ENCODE measurements at places on chromosomes 3 and 15. TPM values are rescaled to one million over a fixed set of nuclear protein-coding genes. Genes with fewer than 3 reads are reported as not detected.

CDC25A gene
- total RNA-seq = 0.83 TPM

EFCAB12 gene
- total RNA-seq = not detected

ACKR4 gene
- total RNA-seq = 2.9 TPM

SERINC4 gene
- 0.19 TPM for total RNA-seq

MYH15 gene
- total RNA-seq = 0.13 TPM

PHLDB2 gene
- 122 TPM for total RNA-seq

ZNF660 gene
- total RNA-seq = 0.73 TPM

KLHL6 gene
- total RNA-seq = 0.65 TPM

POLR2H gene
- total RNA-seq = 19.9 TPM

RFTN1 gene
- 25.8 TPM for total RNA-seq

ITIH1 gene
- not detected for total RNA-seq

DOCK3 gene
- 3.6 TPM for total RNA-seq

GRCh38 chr3:153970741-153971347, 150.3 kb upstream of the ARHGEF26 start:
- no peak for DNase-seq

DNA sequence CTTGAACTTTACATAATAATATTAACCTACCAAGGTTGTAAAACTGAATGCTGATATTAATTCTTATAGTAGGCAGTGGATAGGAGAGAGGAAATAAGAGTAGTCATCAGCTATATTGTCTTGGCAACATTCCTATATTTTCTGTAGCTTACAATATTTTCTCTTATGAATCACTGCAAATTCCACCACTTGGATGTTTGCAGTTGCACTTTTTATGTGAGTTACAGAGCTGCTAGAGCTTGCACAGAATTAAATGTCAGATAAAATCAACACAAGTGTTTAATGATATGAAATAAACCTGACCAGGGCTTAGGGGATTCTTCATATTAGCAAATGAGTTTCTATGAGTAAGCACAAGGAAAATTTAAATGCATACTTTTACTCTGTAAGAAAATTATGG, 1710.1 kb downstream of the SI start:
- DNase-seq = no peak

DNA sequence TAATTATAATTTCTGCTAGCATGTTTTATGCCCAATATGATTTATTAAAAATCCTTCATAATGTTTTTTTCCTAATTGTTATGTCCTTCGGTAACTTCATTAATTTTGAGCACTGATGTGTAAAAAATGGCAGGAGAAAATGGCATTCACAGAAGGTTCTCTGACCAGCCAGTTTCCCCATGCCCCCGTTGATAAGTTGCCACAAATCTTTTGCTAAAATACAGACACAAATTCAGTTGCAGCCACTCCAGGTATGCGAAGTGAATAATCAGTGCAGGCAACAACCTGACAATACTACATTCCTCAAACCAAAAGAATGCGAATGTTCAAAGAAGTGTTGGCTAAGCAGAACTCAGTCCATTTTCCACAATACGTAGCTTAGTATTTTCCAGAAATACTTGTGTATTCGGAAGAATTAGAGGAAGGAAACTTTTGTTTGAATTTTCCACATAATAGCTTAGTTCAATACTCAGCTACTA, 32.7 kb downstream of the CHL1 start:
- DNase-seq = no peak

- no peak for DNase-seq
Measured at GRCh38 chr3:61111825-61112224, 139.4 kb downstream of the FHIT start.

GRCh38 chr3:167976516-167977361, 119.0 kb downstream of the GOLIM4 start:
- no peak for DNase-seq

DNA sequence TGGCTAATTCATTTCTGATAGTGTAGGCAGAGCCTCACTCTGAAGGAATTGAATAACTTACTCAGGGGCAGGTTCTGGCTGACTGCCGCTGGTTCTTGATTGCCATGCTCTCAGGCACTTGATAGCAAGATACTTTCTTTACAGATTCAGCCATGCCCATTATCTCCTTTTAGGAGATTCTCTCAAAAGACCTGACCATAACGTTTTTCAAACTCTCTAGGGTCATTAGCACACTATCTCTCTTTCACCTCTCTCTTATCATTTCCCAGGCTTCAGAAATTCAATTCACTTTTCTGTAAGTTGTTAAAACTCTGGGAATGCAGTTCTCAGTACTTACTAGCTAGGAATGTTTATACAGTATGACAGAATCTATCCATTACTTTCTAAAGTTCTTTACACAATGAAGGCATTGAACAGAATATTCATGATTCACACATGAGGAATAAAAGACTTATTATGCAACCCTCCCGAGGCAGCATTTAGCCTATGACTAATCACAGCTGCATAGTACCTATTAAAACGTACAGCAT, 850.3 kb upstream of the CADM2 start:
- no peak for DNase-seq

- no peak for DNase-seq
Measured at GRCh38 chr15:80560601-80561400, 134.3 kb upstream of the ABHD17C start.

GRCh38 chr3:46661776-46662766, 31.4 kb downstream of the ALS2CL start:
- DNase-seq = no peak

DNA sequence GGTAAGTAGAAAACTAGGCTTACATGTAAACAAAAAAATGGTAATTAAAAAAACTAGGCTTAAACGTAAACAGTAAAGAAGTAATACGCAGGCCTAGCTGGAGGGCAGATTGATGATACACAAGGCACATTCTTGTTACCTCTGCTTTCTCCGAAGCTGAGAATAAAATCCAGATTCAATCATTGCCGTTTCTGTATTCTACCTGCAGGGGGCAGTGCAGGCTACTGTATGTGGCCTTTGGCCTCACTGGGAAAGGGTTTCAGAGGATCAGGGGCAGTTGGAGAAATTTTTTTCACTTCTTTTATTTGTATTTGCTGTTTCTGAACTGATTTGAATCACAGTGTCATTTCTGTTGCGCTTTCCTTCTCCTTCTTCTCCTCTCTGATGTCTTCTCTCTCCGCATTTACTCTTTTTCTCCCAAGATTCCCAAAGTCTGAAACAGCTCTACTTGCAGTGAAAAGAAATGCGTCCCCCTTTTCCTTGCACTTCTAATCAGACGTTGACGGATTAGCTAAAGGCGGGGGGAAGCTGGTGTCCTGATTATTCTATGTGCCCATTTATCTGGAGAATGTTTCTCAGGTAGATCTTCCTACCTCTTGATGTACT, 67.1 kb upstream of the MCTP2 start:
- no peak for DNase-seq

- DNase-seq = no peak
Measured at GRCh38 chr3:52714335-52715302, 8.7 kb downstream of the SPCS1 start.

- DNase-seq = peak; percentile 67
Measured at GRCh38 chr15:29871401-29871800, 49.1 kb upstream of the TJP1 start.

DNA sequence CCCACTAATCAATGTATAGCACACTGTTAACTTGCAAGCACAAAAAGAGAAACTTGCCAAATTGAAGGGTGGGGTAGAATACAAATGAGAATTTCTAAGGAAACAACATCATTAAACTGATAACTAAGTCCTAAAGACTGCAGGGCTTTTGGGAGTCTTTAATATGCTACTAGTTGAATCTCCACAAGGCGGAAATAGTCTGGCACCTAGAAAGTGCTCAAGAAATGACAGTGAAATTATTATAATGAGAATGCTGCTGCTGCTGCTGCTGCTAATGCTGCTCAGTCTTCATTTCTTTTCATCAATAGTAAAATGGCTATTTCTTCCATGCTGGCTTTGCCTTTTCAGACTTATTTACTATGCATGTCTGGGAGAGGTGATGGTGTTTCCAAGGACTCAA, 91.8 kb downstream of the BTD start:
- DNase-seq = no peak

GRCh38 chr3:54999159-54999558, 71.3 kb upstream of the LRTM1 start:
- DNase-seq = no peak

DNA sequence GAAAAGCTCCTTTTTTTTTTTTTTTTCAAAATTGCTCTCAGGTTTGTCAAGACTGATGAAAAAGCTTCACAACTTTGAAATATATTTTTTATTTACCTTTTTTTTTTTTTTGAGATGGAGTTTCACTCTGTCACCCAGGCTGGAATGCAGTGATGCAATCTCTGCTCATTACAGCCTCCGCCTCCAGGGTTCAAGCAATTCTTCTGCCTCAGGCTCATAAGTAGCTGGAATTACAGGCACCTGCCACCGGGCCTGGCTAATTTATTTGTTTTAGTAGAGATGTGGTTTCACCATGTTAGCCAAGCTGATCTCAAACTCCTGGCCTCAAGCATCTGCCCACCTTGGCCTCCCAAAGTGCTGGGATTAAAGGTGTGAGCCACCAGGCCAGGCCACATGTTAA, 1515.0 kb downstream of the OTOL1 start:
- DNase-seq = peak; percentile 10

GRCh38 chr3:184949251-184949965, 137.4 kb downstream of the VPS8 start:
- DNase-seq = no peak

DNA sequence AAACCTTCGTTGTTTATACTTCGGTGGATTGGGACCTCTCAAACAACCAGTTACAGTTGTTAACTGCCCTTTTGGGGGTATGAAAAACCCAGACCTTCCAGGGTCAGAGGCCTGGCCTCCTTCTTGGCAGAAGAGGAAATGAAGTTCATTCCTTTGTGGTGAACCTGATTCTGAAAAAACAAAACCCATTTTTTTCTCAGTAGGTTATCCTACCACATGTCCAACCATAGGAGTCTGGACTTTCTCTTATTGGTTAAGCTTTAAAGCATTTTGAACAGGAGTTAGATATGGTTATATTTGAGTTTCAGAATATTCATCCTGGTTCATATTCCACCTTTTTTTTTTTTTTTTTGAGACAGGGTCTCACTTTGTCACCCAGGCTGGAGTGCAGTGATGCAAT, 7.2 kb upstream of the LACTB start:
- no peak for DNase-seq

DNA sequence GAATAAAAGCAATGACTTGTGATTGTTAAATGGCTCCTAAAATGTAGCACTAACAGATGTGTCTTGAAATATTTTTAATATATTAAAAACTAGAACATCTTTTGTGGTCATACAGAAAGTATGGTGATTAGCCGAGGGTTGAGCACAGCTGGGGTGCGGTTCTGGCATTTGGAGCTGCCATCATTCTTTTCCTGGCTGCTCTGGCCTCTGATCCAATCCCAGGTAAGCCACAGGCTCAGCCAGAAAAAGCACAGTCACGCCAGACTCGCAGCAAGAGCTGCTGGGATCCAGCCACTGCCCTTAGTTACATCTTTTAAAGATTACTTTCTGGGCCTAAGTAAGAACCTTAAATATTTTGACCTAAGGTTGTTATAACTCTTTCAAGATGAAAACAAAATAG, 196.8 kb downstream of the PLCL2 start:
- no peak for DNase-seq

DNA sequence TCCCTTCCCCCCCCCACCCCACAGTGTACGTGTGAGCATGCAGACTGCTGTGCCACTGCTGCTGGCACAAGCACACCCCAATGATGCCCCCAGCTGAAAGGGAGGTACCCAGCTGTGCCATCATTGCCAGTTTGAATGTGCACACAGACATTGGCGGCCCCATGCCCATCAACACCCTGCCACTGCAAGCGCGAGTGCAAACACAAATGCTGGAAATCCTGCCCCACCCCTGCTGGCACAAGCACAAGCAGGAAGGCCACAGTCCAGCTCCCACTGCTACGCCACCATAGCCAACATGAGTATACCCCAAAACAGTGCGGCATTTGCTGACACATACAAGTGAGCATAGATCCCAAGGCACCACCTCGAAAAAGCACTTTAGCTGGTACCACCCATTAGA, 222.9 kb downstream of the SCAPER start:
- DNase-seq = no peak

DNA sequence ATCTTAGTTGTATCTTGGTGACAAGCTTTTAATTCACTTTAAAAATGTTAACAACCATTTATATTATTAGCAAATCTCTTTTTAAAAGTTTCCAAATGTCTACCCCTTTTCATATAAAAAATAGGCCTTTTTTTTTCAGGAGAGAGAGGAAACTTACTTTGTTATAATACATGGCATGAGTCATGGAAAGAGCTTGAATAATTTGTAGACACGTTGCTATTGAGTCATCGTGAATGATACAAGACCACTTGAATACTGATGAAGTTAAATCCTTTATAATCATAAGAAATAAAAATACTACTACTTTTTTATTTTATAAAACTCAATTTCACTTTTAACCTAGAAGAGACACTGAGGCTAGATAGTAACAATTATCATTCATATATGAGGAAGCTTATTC, 70.3 kb upstream of the BBX start:
- no peak for DNase-seq

DNA sequence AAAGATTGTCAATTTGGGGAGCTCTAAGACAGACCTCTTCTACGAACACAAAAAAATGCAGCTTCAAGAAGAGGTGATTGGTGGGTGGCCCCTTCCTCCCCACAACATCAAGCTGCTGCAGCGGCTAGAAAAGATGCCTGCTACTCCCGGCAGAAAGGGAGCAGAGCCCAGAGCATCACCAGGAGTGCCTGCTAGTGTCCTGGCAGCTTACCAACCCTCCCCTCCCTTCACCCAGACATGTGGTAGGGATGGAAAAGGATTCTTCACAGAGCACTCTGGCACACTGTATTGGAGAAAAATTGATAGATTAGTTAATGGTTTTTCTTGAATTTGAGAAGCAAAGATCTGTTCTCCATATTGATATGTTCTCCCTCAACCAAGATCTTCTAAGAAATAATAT, 10.8 kb downstream of the IP6K1 start:
- no peak for DNase-seq

- DNase-seq = no peak
Measured at GRCh38 chr3:41202834-41203345, 3.6 kb downstream of the CTNNB1 start.

DNA sequence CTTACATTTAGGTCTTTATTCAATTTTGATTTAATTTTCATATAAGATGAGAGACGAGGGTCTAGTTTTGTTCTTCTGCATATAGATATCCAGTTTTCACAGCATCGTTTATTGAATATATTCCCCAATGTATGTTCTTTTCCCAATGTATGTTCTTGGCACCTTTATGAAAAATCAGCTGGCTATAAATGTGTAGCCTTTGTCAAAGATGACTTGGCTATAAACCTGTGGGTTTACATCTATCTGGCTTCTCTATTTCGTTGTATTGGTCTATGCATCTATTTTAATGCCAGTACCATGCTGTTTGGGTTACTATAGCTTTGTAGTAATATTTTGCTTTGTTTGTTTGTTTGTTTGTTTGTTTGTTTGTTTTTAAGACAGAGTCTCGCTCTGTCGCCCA, 11.7 kb upstream of the IREB2 start:
- DNase-seq = no peak

GRCh38 chr3:158712443-158712842, 19.8 kb downstream of the RARRES1 start:
- no peak for DNase-seq

GRCh38 chr15:75662823-75663519, 15.3 kb downstream of the SNX33 start:
- no peak for DNase-seq
